Hematopoietic multipotent progenitor cell treated with erythropoietin and hydrocortisone succinate and interleukin-3 and kit ligand, for 4 days (in vitro differentiated cells): ENCODE measurements at places on chromosomes 13 and 19.

DNA sequence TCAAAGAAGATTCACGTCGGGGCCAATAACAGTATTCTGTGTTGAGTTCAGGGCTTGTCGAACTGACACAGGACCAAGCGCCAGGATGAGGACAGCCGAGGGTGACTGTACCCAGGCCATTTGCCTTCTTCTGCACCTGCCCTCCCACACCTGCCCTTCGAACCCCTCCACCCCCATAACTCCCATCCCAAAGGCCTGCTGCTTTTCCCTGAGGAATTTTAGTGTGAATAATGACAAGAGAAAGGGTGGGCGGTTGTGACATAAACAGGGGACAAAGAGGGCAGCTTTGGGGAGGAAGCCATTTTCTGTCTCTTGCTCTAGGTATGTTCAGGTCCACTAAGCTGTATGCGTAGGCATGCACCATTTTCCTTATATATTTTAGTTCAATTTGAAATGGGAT lies 26.1 kb downstream of the GJA3 start:
- no peak for DNase-seq

GRCh38 chr19:41403181-41403970 lies 5.8 kb downstream of the BCKDHA start:
- DNase-seq = no peak

DNA sequence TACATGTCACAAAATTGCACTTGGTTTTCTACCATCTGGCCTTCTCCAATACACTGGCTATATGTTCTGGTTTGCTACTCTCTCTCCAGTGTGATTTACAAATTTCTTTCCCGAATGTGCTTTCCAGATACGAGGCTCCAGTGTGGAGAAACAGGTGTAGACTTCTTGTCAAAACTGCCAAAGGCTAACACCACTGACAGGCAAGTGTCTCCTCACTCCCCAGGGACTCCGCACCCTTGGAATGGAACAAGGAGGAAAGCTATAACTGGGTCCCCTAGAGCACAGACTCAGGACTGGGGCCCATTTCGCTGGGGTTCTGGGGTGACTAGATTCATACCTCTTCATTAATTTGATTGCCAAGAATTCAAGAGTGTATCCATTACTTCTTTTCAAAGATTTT lies 161.8 kb downstream of the FOXO1 start:
- DNase-seq = no peak

DNA sequence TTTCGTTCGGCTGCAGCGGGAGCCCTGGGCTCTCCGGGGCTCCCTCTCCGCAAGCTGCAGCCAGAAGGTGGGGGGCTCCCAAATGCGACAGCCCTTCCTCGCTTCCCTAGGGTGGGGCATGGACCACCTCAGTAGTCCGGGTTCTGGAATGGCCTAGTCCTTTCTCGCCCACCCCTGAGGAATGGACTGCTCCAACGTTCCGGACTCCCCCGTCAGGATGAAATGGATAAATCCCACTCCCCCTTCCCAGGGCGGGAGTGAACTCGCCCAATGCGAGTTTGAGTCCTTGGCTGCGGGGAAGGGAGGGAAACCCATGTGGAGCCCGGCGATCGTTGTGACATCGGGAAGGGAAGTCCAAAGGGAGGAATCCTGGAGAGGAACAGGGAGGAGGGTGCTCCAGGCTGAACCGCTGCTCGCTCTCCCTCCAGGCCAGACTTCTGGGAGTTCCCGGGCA lies 5.5 kb downstream of the HRC start:
- peak; percentile 82 for DNase-seq

DNA sequence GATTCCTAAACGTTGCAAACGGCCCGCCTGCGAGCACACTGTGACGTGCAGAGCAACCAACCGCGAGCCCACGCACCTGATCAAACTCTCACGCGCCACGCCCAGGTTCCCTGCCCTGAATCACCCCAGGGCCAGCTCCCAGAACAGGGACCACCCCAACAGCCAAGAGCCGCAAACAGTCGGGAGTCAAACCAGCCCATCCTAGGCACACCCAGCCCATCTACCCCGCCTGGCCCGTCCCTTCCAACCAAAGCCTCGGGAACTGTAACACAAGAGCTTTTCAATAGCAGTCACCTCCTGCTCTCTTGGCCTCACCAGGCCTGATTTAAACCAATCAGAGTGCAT lies 8.9 kb downstream of the PIP5K1C start:
- no peak for DNase-seq

DNA sequence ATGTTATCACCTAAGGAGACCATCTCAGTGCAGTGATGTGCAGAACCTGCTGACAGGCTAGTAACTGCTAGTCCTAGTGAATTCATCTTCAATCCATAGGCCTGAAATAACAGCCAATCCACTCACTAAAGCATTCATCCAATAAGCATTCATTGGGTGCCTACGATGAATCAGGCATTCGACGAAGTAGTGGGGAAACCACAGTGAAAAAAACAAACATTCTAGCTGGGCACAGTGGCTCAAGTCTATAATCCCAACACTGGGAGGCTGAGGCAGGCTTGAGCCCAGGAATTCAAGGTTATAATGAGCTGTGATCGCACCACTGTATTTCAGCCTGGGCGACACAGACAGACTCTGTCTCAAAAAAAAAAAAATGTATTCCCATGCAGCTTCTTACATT lies 135.6 kb downstream of the RNF17 start:
- DNase-seq = no peak

DNA sequence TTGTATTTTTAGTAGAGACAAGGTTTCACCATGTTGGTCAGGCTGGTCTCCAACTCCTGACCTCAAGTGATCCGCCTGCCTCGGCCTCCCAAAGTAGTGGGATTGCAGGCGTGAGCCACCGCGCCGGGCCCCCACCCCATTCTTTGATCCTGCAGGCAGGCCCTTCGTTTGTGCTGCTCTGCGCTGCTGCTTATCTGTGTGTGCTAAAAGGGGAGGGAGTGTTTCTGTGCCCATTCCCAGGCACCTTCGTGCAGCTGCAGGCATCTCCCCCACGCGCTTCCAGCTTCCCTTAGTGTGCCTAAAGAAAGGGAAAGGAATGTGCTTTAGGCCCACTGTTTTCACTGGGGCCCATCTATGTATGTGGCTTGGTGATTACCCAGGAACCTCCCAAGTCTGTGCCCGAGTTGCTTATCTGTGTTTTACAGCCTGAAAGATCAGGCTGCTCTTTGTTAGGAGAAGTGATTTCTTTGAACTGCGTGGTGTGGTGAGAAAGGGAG lies 27.2 kb downstream of the EPN1 start:
- DNase-seq = peak; percentile 90

- DNase-seq = peak; percentile 43
Measured at GRCh38 chr19:35712567-35713505, 5.0 kb upstream of the KMT2B start.

DNA sequence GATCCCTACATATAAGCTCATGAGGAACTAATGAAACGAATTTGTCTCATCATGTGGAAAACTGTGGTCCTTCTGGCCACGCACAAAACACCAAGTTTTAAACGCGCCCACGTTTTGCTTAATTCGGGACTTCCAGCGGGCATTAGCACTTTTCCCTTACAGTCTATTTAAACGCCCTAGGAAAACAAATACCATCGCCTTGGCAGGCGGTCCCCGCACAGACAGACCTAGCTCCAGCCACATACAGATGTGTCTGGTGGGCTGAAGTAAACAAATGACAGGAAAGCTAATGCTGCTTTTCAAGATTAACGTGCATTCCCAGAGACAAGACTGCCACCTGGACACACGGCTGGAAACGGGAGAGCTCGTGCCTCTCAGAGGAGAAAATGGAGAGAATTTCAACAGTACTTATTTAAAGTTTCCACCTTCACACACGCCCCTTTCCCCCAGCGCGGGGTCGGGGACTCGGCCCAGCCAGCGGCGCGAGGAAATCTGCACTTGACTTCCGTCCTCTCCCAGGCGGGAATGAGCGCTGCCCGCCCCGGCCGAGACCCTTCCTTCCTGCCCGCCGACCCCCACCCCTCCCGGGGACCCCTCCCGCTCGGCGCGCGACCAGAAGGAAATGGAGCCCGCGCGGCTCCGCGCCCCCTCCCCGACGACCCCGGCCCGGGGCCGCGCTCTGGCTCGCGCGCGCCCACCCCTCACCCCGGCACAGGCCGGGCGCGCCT lies 931 bp downstream of the USP12 start:
- DNase-seq = peak; percentile 61
